T-helper 1 cell (primary cell): ENCODE measurements at places on chromosomes 2 and 18.

GRCh38 chr2:9549420-9549819 is 6.2 kb downstream of the ADAM17 start:
- no peak for DNase-seq

DNA sequence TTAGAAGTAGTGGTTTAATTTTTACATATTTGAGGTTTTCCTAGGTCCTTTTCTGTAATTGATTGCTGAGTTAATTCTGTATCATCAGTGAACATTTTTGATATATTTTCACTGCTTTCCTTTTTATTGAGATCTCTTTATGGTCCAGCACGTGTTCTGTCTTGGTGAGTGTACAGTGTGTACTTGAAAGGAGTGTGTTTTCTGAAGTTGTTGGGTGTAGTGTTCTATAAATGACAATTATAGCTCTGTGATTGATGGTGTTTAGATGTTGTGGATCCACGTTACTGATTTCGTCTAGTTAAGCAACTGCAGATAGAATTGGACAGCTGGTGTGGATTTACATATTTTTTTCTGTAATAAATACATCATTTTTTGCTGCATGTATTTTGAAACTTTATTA is 32.7 kb downstream of the AGFG1 start:
- DNase-seq, result no peak

GRCh38 chr18:3874581-3874980 is 424.6 kb downstream of the TGIF1 start:
- DNase-seq, result no peak

DNA sequence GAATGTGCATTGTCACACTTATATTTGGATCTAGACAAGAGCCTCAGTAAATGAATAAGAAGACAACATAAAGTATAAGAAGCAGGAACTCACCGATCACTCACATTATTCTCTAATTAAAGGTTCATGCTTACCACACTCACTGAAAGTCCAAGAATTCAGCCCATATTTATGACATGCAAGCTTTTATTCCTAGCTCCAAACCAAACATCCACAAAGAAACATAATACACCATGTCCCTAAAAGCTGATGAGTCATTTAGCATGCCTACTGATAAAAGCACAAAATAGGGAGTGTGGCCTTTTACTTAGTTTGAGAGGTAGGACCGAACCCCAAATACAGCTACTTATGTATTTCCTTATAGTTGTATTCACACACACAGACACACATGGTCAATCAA is 1094.6 kb upstream of the CDH2 start:
- DNase-seq, result no peak

GRCh38 chr18:54357082-54357659 is 487 bp downstream of the STARD6 start:
- no peak for DNase-seq

- DNase-seq, result no peak
Observed at GRCh38 chr2:172090044-172090961, 5.0 kb downstream of the DLX1 start.

- DNase-seq, result no peak
Observed at GRCh38 chr2:112001136-112001715, 53.8 kb upstream of the TMEM87B start.

DNA sequence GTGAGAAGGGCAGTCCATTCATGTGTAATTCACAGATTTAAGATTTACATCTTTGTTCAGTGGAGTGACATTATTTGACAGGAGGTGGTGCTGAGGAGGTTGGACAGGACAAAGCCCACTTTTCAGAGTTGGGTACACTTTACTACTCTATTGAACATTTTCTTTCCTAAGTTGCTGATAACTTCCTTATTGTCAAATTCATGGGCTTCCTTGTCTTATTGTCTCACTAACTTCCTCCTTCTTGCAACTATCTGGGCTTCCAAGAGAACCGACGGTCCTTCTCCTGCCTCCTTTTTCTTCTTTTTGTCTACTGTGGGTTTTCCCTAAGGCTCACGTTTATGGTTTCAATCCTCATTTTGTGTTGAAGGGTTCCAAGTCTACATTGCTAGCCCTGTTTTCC is 67.7 kb upstream of the DNMT3A start:
- no peak for DNase-seq

DNA sequence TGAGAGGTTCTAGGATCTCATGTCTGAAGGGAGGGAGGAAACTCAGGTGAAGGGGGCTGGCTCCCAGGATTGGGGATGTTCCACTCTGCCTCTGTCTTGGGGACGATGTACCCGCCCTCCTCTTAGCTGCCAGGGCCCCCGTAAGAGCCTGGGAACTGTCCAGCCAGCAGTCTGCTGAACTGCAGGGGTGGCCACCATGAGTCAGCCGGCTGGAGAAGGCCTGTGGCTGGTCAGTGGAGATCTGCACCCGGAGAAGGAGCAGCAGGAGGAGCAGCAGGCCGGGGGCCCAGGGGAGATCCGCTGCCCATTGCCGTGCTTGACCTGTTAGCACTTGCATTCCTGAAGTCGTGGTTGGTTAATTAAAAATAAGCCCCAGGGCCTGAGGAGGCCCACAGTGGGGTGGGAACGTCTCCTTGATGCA is 180.3 kb downstream of the TFCP2L1 start:
- no peak for DNase-seq

GRCh38 chr2:224163566-224164307 is 124.7 kb upstream of the SERPINE2 start:
- DNase-seq, result no peak

GRCh38 chr2:39492095-39492590 is 55.1 kb upstream of the MAP4K3 start:
- DNase-seq, result no peak

DNA sequence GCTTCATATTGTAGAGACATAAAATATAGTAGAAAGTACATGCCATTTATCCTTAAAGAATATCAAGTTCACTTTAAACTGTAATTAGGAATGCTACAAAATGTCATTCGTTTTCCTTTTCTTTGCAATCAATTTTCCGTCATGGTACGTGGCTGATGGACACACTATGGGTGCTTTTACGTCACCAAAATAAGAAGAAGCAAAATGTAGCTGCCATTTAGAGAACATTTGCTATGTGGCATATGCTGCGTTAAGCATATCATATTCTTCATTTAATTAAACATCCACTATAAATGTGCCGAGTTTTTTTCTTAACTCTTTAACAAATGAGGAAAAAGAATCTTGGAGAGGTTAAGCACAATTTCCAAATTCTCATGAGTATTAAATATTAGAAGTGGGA is 1358.5 kb upstream of the NXPH2 start:
- DNase-seq, result no peak

- no peak for DNase-seq
Observed at GRCh38 chr2:181992776-181993175, 7.1 kb downstream of the PPP1R1C start.

- no peak for DNase-seq
Observed at GRCh38 chr18:13258921-13259320, 40.4 kb downstream of the LDLRAD4 start.

DNA sequence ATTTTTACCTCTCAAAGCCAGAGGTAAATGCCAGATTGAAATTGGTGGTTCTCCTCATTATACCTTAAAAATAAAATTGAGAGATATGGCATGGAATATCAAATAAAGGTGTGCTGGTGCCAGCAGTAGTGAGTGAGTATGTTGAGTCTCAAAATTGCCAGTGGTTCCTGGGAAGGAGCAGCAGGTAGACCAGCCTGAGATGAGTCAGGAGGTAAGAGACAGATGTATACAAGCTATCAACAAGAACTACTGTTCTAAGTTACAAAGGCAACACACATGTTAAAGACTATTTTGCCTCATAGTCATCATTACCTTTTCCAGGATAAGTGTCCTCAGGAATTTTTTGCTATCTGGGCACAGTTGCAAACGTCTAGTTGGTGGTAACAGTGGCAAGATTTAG is 1.3 kb upstream of the UPP2 start:
- DNase-seq, result no peak

GRCh38 chr18:25010623-25011374 is 341.2 kb downstream of the ZNF521 start:
- DNase-seq, result no peak

DNA sequence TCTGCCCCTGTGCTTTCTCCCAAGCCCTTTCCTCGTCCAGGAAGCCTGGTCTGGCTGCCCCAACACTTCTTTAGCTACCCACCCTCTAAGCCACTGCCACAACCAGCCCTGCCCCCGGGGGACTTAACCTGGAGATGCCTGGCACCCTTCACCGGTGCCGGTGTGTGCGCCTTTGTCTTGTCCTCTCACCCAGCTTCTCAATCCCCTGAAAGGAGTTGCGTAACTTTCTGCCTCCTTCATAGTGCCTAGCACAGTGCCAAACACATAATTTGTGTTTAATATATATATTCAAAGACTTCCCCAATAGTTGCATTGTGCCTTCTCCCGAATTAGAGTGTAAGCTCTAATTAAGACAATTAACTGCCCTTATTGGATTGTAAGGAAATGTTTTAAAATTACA is 70.6 kb downstream of the ALK start:
- no peak for DNase-seq

DNA sequence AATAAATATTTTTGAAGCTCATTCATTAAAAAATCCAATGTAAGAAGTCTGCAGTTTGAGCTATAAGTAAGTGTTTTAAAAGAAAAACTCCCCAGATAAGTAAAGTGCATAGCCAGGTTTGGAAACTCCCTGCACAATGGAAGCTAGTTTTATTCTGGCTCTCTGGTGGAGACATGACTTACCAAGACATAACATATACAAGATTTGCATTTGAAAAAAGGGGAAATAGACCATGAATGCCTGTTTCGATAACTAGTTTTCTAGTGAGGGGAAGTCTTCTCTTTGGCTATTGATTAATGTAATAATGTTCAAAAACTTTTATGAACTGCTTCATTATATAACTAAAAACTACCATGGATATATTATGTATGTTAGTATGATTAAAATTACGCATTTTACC is 435.2 kb downstream of the ARHGAP15 start:
- DNase-seq, result no peak

DNA sequence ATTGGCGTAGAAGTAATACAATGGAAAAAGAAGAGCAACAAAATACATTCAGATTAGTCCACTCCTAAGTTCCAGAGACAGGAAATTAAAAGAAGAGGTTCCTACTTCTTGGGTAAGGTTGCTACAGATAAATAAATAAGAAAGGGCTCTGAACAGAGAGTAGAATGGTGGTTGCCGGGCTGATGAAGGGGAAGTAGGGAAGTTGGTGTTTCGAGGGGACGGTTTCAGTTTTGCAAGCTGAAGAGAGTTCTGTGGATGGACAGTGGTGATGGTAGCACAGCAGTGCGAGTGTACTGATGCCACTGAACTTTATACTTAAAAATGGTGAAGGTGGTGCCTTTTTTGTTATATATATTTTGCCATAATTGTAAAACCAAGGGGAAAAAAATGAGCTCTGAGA is 48.2 kb downstream of the CABYR start:
- no peak for DNase-seq

- DNase-seq, result no peak
Observed at GRCh38 chr2:33314541-33314940, 161.9 kb upstream of the RASGRP3 start.

GRCh38 chr18:9737006-9737405 is 28.9 kb downstream of the RAB31 start:
- DNase-seq, result no peak

DNA sequence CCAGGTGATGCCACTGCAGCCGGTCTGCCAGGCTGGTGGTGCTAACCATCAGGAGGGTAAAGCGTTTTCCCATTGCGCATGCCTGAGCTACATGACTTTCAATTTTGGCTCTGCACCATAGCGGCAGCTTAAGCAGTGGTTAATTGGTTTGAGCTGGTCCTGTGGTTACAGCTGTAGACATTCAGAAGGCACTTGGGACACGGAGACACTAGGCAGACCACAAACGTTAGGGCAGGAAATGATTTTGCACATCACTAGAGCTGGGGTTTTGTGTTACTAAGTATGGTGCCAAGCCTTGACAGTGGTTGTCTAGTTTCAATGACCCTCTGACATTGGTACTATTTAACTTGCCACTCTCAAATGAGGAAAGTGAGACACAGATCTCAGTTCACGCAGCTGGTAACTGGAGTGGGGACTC is 28.9 kb upstream of the CNOT11 start:
- DNase-seq, result peak; percentile 2

DNA sequence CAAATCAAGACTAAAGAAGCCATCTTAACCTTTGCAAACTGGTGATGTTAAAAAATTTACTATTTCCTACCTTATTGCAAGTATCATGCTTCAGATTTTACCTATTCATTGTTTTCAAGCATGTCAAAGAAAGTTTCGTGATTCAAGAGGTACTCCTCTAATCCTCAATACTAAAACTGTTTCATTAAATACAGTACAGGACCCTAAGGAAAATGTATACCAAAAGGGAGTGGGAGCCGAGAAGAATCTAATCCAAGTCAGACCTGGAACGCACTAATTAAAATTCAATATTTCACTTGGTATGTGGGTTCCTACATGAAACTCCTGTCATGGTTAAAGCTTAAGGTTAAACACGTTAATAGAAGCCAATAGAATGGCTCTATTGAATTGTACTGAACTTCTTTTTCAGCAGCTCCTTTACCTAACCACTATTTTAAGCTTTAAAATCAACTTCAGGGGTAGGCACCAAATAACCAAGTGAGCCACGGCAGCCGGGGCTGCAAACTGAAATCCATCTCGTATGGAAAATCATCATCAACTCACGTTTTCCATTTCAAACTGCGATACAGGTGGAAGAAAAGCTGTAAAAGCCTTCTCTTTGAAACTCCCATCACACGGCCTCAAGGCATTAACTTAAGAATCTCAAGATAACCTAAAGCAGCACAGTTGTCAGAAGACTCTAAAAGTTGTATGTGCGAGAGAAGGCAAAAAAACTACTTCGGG is 188.8 kb downstream of the ZEB2 start:
- DNase-seq, result no peak

DNA sequence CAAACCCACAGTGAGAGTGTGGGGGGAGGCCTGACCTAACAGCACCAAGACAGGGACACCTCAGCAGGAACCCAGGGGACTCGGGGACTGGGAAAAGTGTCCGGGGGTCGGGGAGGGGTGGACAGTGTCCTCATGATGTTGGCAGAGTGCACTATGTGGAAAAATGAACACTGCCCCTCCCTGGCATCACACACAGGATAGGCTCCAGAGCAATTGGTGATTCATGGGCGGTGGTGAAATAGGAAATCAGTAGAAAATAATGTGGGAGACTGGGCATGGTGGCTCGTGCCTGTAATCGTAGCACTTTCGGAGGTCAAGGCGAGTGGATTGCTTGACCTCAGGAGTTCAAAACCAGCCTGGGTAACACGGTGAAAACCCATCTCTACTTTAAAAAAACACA is 3.6 kb upstream of the ANO7 start:
- DNase-seq, result no peak

- DNase-seq, result no peak
Observed at GRCh38 chr2:100211521-100211920, 69.1 kb upstream of the AFF3 start.

DNA sequence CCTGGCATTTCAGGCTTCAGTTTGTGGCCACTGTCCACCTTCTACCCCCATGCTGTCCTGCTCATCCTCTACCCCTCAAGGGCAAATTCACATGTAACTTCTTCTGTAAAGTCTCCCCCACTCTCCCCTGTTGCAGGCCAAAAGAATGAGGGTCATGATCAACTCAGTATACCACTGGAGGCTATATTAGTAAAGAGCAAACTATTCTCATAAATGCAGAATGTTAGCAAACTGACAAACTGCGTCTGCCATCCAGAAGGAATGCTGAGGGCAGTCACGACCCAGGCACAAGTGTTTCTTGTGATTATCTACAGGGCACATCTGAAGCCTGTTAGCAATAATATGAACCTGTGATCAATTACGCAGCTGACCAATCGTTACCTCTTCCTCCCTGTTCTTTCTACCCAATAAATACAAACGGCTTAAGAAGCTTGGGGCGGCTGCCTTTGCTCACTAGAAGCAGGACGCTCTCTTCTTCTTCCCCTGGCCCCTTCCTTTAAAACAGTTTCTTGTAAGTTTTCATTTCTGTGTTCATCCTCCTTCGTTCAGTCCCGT is 58.3 kb downstream of the SEPTIN10 start:
- no peak for DNase-seq
